Gastroesophageal sphincter (tissue), 4 donors: ENCODE measurements at places on chromosomes 3 and 15.

- H3K27ac ChIP-seq: no peak overlapping the region
Measured at GRCh38 chr3:8352475-8352874, 149.1 kb upstream of the LMCD1 start.

GRCh38 chr3:115330430-115330829 lies 183.3 kb upstream of the ZBTB20 start:
- no peak overlapping the region for H3K4me3 ChIP-seq
- no peak for ATAC-seq
- no peaks in the 10 kb centered on the region for H3K27me3 ChIP-seq
- H3K27ac ChIP-seq: no peak overlapping the region
- no peaks in the 10 kb centered on the region for H3K4me1 ChIP-seq
- H3K36me3 ChIP-seq: no peaks in the 10 kb centered on the region

DNA sequence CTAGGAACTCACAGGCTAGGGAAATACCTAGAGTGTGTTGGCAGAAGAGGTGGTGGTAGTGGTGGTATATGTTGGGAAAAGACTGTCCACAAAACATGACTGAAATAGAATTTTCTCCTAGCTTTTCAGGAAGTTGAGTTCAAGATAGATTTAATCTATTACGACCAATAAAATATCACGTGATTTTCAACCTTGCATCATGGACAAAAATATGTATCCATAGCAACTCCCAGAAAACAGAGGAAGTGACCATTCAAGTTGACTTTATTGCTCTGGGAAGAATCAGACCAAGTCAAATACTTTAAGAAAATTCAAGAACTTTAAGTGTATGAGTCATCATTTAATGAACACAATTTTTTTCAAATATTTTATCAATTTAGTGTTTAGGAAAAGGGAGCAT lies 347.0 kb upstream of the ZNF385D start:
- H3K27ac ChIP-seq: no peak overlapping the region
- ATAC-seq: no peak
- H3K4me3 ChIP-seq: no peak overlapping the region
- H3K4me1 ChIP-seq: no peaks in the 10 kb centered on the region

DNA sequence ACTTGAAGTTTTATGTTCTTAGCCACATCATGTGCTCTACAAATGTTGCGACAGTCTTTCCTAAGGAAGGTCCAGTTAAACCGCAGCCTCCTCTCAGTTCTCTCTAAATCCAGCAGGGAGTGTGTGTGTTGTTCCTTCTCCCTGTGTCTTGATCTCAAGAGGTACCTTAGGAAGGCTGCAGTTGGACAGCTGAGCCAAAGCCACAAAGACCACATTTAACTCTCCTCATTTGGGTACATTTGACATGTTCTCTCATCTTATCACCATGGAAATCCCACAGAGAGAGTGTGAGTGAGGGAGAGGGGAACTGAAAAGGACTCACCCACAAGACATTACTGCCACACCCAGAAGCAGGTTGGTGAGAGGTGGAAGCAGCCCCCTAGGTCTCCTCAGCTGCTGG lies 79.5 kb downstream of the CD200R1L start:
- H3K27me3 ChIP-seq: no peaks in the 10 kb centered on the region
- no peak overlapping the region for H3K27ac ChIP-seq
- ATAC-seq: peak; percentile 50

- H3K36me3 ChIP-seq: no peaks in the 10 kb centered on the region
- H3K27ac ChIP-seq: no peak overlapping the region
- ATAC-seq: no peak
- no peaks in the 10 kb centered on the region for H3K27me3 ChIP-seq
- H3K4me3 ChIP-seq: no peak overlapping the region
Measured at GRCh38 chr3:106282943-106283342, 414.1 kb upstream of the CBLB start.

GRCh38 chr15:24944954-24945353 lies 9.8 kb upstream of the SNRPN start:
- ATAC-seq: no peak
- no peaks in the 10 kb centered on the region for H3K36me3 ChIP-seq
- H3K4me1 ChIP-seq: peaks cover 12% of the 10 kb centered on the region
- no peak overlapping the region for H3K27ac ChIP-seq
- H3K27me3 ChIP-seq: no peaks in the 10 kb centered on the region

GRCh38 chr15:66946578-66947164 lies 118.7 kb upstream of the SMAD3 start:
- no peak overlapping the region for H3K4me3 ChIP-seq
- no peak overlapping the region for H3K27ac ChIP-seq
- no peaks in the 10 kb centered on the region for H3K27me3 ChIP-seq
- no peaks in the 10 kb centered on the region for H3K36me3 ChIP-seq
- H3K4me1 ChIP-seq: peaks cover 12% of the 10 kb centered on the region

DNA sequence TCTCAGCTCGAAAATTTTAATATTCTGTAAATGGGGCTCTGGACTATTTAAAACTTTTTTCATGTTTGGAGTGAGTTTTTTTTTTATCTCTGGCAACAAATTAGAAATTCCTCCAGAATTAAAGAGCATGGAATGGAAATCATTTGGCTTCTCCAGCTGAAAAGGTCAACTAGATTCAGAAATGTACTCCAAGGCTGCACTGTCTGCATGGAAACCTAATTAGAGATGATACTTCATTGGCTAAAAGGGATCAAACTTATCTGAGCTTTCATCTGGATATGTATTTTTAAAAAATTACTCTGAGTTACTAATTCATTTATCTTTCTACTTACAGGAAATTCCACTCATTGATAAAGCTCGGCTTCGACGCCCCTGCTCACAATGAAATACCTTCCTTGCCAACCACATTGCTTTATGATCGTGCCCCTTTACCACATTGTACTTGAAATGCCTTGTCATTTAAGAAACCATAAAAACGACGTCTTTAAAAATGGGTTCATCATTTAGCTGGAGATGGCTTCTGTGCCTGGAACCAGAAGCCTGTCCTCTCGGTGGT lies 285.5 kb upstream of the ICE2 start:
- no peak overlapping the region for H3K4me3 ChIP-seq
- ATAC-seq: no peak
- no peaks in the 10 kb centered on the region for H3K4me1 ChIP-seq
- H3K27ac ChIP-seq: no peak overlapping the region

GRCh38 chr3:160448845-160449635 lies 546 bp downstream of the TRIM59 start:
- peaks cover 19% of the 10 kb centered on the region for H3K27me3 ChIP-seq
- peak; percentile 60 for ATAC-seq

DNA sequence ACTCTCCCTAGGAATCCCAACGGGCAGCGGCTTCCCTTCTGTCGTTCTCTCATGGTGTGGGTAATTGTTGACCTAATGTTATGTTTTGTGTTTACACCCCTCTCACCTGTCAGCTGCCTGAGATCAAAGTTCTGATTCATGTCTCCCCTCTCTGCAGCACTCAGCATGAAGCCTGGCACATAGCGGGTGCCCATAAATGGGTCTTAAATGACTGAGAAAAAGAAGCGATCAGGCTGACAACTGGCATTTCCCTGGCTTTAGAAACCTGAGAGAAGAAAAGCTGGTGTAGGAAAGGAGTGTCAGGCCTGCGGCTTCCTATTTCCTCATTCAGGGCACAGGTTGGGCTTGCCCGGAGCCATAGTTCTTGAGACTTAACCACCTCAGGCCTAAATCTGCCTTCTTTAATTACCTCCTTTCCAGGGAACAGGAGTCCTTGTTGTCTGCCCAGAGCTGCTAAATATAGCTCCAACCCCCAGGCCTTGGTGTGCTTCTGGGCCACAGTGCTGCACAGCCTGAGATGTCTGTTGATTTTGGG lies 31.8 kb downstream of the LPP start:
- no peak overlapping the region for H3K4me3 ChIP-seq
- no peaks in the 10 kb centered on the region for H3K27me3 ChIP-seq
- peaks cover 14% of the 10 kb centered on the region for H3K4me1 ChIP-seq

DNA sequence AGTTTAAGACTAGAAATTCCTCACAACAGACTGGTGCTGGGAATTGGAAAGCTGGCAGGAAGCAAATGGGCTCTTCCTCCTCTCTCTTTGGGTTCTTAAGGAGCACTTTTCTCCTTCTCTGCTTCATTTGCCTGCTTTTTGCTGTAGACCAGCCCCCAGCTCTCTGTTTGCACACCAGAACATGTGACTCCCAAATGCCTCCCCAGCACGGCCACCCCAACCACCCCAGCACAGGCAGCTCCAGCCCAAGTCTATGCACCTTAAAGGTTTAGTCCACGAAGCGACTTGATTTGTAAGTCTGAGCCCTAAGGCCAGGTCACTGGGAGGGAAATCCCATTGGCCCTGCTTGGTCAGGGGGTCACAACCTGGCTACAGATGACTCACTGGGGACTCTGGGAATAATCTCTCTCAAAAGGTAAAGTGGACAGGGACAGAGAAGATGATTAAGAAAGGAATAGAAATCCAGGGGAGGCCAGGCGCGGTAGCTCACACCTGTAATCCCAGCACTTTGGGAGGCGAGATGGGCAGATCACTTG lies 377.8 kb upstream of the PROK2 start:
- no peak overlapping the region for H3K4me3 ChIP-seq
- ATAC-seq: no peak
- H3K27ac ChIP-seq: peak overlapping the region; percentile 18
- no peaks in the 10 kb centered on the region for H3K4me1 ChIP-seq
- no peaks in the 10 kb centered on the region for H3K27me3 ChIP-seq
- H3K36me3 ChIP-seq: no peaks in the 10 kb centered on the region

GRCh38 chr3:23991683-23992628 lies 46.9 kb downstream of the NR1D2 start:
- no peaks in the 10 kb centered on the region for H3K36me3 ChIP-seq
- ATAC-seq: no peak
- no peaks in the 10 kb centered on the region for H3K4me1 ChIP-seq
- peak overlapping the region; percentile 41 for H3K27ac ChIP-seq

GRCh38 chr15:81194723-81195122 lies 2.0 kb upstream of the IL16 start:
- H3K27ac ChIP-seq: peak overlapping the region; percentile 53
- H3K4me3 ChIP-seq: no peak overlapping the region
- H3K27me3 ChIP-seq: peaks cover 14% of the 10 kb centered on the region

DNA sequence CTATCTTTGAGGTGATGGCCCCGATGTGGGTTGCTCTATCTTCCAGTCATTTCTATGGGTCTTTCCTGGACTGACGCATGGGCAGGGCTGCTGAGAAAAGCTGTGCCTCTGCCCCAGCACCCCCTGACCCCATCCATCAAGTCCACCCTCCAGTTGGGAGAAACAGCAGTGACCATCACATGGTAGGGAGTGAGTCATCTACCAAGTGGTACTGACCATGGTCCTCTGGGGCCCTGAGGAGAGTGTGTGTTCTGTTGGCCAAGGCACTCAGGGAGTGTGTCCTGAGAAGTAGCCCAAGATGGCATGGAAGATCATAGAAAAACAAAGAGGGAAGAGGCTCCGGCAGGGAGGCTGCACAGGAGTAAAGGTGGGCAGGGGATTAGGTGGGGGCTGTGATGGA lies 1.6 kb upstream of the DNAH1 start:
- peaks cover 9% of the 10 kb centered on the region for H3K4me1 ChIP-seq
- no peak overlapping the region for H3K4me3 ChIP-seq
- no peak overlapping the region for H3K27ac ChIP-seq
- H3K27me3 ChIP-seq: no peaks in the 10 kb centered on the region
- H3K36me3 ChIP-seq: no peaks in the 10 kb centered on the region

DNA sequence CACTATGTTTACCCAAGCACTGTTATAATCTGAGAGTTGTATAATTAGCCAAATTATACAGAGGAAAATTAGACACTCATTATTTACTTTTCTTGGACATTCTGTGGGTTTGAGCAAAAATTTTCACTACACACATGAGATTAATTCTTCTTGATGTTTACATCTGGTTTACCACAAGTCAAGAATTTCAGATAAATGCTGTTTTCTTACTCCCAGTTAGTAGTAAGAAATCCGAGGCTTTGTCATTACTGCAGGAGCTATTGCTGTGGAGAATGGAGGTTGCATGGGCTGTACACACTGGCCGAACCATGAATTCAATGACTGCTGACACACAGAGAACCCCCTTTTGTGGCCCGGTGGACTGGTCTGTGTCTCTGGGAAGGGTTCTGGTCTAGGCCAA lies 207.7 kb upstream of the CFAP20DC start:
- H3K36me3 ChIP-seq: no peaks in the 10 kb centered on the region
- H3K4me1 ChIP-seq: no peaks in the 10 kb centered on the region
- no peak overlapping the region for H3K4me3 ChIP-seq
- H3K27me3 ChIP-seq: no peaks in the 10 kb centered on the region

DNA sequence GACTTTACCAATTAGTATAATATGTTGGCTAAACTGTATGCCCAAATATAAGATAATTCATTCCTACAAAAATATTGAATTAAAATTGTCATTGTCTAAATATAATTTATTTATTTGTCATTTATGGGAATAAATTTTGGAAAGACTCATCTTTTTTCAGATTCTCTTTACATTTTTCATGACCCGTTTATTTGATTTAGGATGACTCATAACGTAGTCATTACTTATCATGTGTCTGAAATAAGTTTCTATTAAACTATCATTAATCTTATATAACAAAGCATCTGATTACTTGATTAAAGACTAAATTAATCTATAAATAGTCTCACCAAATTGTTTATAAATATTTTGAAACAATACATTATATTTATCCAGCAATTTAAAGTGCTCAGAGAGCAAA lies 516.6 kb downstream of the CADM2 start:
- no peaks in the 10 kb centered on the region for H3K4me1 ChIP-seq
- no peak overlapping the region for H3K4me3 ChIP-seq
- ATAC-seq: no peak
- no peaks in the 10 kb centered on the region for H3K36me3 ChIP-seq

DNA sequence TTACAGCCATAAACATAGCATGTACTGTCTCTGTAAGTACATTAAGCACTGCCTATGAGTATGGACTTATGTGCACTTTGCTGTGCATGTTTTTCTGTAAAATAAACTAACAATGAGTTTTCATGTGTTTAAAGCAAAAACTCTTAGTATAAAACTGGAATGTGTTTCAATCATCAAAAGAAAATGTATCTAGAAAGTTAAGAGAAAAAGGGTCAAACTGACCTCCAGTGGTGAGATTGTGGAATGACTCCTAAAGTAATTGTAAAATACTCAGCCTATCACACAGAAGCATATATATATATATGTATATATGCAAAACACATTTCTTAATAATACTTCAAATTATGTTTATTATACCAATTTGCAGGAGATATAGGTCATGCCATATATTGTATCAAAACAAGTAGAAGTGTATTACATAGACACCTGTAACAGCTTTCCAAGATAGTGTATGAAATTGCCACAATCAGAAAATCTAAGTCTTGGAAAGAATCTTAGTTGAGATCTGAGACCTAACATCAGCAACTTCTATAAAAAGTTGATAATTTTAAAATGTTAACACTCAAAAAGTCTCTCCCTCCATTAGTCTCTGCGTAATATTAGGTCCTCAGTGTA lies 199.6 kb downstream of the FMN1 start:
- peaks cover 31% of the 10 kb centered on the region for H3K4me1 ChIP-seq
- H3K27me3 ChIP-seq: no peaks in the 10 kb centered on the region
- no peak overlapping the region for H3K27ac ChIP-seq
- no peaks in the 10 kb centered on the region for H3K36me3 ChIP-seq

DNA sequence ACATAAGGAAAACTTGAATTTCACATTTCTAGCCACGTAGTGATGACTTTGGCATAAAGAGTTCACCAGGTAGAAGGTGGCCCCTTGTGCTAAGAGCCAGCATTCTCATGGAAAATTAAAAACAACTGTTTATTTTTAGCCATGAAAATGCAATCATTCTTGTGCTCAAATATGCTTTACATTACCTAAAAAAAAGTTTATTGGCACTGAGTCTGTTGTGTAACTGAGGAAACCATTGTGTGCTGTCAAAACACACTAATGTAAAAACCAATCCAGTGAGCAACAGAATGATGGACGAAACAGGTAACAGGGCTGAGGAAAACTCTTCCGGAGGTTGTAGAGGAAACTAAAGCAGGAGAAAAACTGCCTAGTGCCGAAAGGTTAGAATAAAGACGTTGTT lies 287.0 kb upstream of the TMC3 start:
- no peak for ATAC-seq
- no peaks in the 10 kb centered on the region for H3K36me3 ChIP-seq
- H3K4me1 ChIP-seq: no peaks in the 10 kb centered on the region
- no peak overlapping the region for H3K27ac ChIP-seq
